Nasal cavity respiratory epithelium epithelial cell of viscerocranial mucosa (primary cell): ENCODE measurements at places on chromosomes 13 and 19. TPM values are rescaled to one million over a fixed set of nuclear protein-coding genes. Genes with fewer than 3 reads are reported as not detected.

The UBE2L5 gene
- total RNA-seq: not detected in 2 replicates

The FPR3 gene
- not detected in 2 replicates for total RNA-seq

The ANGPTL8 gene
- not detected in 2 replicates for total RNA-seq

The NOVA2 gene
- not detected in 2 replicates for total RNA-seq
